ENCODE measurements at places on chromosomes 2 and 18.
A peak's percentile ranks its signal among the peaks of the same experiment; 100 is the strongest.

- DNase-seq, result no peak
Observed at GRCh38 chr2:29213888-29214291, 98.7 kb downstream of the CLIP4 start.

DNA sequence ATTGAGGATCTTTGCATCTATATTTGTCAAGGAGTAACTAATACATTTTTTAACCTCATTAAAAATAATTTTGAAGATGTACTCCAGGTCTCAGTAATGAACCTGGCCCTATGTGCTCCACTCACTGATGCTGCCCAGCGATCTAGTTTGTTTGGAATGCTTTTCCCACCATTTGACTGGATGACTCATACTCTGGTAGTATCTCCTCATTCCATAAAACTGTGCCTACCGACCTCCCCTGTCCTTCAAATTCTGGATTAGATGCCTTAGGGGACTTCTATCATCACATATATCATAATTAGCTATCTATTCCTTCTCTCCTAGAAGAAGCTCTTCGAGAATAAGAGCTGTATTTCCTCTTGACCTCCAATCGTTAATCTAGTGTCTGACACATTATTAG is 83.8 kb downstream of the FAM117B start:
- no peak for DNase-seq

DNA sequence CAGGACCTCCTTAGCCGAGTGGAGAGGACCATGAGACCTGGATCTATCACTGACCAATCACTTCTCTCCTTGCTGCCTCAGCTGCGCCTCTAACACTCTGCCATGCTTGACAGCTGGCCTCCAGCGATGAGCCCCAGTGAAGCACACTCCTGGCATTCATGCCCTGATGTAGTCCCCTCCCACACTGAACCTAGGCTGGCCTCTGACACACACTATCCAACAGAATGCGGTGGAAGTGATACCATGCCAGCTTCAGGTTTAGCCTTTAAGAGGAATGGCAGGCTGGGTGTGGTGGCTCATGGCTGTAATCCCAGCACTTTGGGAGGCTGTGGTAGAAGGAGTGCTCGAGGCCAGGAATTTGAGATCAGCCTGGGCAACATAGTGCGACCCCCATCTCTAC is 73.7 kb upstream of the LAPTM4A start:
- DNase-seq, result no peak

GRCh38 chr2:174491947-174492346 is 5.1 kb upstream of the GPR155 start:
- DNase-seq, result no peak

DNA sequence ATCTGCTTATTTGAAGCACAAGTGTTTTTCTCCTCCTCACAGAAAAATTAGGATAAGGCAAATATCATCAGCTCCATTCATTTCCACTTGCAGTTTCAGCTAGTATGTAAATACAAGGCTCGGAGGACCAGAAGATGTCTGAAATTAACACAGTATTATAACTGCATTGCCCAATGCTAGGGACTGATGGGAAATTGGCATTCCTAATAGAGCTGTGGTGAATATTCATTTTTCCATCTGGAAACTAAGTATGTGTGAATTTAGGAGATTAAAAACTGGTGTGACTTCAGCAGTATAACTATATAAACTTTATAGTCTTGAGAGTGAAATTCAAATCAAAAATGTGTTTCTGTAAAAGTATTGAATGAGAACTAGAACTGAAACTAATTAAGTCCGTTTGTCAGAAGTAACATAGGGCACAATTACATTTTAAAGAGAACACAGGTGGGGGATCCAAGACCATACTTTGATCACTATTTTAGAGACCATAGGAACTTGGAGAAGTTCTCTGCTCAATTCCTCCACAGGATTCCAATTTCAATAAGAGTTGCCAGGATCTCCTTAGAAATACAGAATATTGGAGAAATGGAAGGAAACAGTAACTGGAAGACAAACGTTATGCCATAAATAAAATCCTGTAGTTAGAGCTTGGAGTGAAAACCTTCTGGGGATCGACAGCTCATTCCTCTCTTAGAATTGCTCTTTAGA is 12.1 kb upstream of the ITGA6 start:
- no peak for DNase-seq

GRCh38 chr2:195330513-195330956 is 326.5 kb upstream of the SLC39A10 start:
- no peak for DNase-seq

GRCh38 chr18:45142868-45143267 is 462.2 kb downstream of the SETBP1 start:
- DNase-seq, result no peak

- no peak for DNase-seq
Observed at GRCh38 chr2:183614799-183615435, 490.7 kb downstream of the NUP35 start.

DNA sequence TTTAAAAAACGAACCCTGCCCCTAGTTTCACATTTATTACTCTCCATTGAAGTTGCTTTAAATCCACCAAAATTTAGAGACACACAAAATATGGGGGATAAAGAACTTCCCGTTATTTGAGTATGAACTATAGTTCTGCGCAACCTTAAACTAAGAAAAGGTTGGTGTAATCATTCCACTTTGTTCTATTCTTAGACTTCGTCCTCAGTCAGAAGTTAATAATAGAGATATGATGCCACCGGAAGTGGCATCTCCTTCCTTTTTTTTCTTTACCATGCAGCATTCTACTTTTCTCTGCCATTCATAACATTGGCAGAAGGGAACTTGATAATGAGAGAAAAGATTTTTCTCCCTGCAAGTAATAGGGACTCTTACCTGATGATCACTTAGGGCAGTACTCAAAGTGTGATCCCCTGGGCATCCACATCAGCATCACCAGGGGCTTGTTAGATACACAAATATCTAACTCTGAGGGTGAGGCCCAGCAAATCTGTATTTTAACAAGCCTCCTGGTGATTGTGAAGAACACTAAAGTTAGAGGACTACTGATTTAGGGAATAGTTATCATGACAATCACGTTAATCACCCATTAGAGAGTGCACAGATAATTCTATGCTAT is 147.7 kb upstream of the DTNA start:
- DNase-seq, result no peak

GRCh38 chr18:75164479-75164878 is 44.5 kb downstream of the PTGR3 start:
- no peak for DNase-seq

GRCh38 chr18:54626779-54627178 is 35.7 kb downstream of the DYNAP start:
- DNase-seq, result no peak

- no peak for DNase-seq
Observed at GRCh38 chr2:177692783-177693269, 300.3 kb downstream of the AGPS start.

DNA sequence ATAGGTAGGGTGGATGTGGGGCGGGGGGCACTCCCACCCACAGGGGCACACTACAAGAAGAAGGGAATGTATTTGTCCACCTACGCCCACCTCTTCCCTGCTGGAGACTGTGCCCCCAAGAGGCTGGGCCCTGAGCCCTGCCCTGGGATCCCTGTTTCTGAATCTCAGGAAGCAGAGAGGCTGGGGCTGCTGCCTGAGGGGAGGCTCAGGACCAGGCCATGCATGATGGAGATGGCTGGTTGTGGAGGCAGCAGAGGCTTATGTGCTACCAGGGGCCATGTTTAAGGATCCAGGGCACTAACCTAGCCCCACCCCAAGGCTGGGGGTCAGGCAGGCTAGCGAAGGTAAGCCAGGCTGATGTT is 81.1 kb upstream of the OTOF start:
- no peak for DNase-seq

- DNase-seq, result no peak
Observed at GRCh38 chr2:44663471-44664073, 277.9 kb upstream of the SIX3 start.

DNA sequence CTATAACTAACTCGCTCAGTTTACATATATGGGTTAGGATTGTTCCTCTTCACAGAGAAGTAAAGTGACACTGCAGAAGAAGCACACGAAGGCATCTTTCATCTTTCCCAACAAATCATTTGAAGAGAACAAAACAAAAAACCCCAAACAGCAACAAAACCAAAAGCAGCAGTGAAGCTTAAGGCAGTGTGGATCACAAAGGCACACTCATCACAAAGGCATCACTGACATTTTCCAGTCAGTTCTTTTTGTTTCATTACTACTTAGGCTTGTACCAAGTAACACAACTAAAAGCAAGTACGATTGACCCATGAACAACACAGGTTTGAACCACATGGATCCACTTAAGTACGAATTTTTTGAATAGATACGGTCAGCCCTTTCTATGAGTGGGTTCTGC is 75.7 kb downstream of the RNF152 start:
- no peak for DNase-seq

GRCh38 chr2:101806123-101806522 is 108.6 kb downstream of the MAP4K4 start:
- peak; percentile 32 for DNase-seq

- DNase-seq, result no peak
Observed at GRCh38 chr2:205657579-205657978, 24.7 kb upstream of the NRP2 start.

DNA sequence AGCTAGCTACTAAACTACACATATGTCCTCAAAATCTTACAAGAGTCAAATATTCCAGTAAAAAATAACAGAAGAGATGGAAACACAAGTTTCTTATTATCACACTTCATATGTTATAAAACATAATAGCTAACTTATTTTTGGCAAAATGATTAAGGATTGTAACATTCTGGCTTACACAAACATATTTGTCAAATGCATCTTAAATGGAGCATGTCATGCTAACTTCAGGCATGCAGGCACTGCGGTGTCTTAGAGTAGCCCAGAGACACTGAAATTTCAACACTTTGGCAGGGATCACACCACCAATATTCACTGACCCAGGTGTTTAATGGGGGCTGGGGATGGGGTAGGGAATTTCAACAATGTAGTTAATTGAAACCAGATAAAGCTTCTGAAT is 51.6 kb downstream of the LDAH start:
- no peak for DNase-seq

DNA sequence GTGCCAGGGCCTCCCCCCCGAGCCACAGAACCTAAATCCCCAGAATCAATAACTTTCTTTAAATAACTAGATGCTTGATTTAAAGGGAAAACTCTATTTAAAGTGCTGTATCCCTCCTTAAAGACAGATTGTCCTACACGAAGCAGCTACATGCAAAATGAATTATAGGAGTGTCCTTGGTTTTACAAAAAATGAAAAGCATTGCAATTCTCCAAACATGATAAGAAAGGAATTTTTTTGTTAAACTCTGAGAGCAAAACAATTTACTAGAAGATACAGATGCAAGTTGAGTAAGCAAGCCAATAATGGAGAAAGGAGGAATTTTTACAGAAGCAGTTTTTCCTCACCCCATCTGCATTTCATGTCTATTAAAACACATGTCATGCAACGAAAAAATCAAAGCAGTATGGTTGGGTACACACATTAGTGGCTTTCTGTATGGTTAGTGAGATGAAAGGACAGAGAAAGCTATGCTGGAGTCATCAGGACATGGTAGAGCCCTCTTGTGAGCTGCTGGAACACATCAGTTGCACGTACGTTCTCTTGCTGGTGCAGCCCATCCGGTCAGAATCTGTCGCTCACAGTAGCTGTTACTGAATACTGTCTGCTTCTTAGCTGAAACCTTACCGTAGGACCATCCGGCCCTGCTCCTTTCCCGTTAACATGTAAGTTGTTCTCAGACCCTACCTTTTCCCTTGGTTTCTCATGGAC is 25.9 kb upstream of the STEAP3 start:
- no peak for DNase-seq

DNA sequence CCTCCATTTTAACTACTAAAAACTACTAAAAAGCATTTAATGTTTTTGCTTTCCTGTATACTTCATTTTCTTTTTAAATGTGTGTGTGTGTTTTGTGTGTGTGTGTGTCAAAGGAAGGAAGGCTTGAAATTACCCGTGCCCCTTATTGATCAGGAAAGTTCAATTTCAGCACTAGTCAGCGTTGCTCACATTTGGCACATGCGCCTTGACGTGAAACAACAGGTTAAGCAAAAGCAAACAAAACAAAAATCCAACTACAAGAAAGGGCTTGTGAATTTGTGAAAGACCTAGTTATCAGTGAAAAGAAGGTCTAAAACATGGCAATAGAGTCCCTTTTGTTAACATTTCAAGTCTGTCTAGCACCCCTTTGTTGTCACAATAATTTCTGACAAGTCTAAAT is 72.5 kb downstream of the KCNH7 start:
- no peak for DNase-seq

DNA sequence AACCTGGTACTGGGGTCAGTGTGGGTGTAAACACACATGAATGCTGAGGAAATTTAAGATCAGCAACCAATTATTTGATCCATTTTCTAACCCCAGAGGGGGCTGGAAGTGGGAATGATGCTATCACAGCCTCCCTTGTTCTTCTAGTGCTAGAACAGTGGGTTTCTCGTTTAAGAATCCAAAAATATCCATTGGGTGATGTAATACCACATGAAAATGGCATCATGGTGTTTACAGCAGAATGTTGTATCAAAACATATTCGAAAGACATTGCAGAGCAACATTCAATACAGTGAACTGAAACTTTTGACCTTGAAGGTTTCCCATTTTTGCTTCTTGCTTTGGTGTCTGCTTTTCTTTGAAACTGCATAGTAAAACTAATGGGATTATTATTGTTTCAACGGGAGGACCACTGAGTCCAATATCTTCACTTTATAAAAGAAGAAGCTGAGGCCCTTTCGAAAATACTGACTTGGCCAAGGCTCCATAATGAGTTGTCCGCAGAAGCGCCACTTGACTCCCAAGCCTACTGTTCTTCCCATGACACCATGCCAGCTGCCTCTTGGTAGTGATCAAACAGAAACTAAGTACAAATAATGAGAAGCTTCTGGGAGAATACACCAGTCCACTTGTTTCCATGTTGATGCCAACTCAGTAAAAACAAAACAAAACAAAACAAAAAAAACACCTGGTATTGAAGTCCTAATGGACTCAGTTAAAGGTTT is 106.1 kb downstream of the COLEC12 start:
- DNase-seq, result no peak

DNA sequence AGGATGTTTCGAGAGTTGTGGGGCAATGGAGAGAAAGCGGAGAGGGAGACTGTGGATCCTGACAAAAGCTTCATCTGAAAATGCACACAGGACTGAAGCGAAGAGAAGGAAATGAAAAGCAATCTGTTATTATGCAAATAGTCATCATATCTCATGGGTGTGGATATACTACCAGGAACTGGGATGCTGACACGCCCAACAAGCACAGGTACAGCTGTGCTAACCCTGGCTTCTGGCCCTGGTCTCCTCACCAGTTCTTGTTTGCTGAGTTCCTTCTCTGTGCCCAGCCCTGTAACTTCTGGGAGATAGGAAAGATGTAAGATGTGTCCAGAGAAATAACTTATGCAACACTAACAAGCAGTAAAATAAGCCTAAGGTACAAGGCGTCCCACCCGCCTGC is 358.8 kb downstream of the CMPK2 start:
- DNase-seq, result no peak

- peak; percentile 60 for DNase-seq
Observed at GRCh38 chr2:96977631-96978195, 8.7 kb downstream of the FAM178B start.

All from activated CD4-positive, alpha-beta T cell treated with anti-CD3 and anti-CD28 coated beads, Interleukin-10, Interleukin-2, amounts not matched to agents 100 ng/mL and 50 ng/mL, durations not matched to agents 16 hours and 8 hours (primary cell).